CD4-positive, alpha-beta memory T cell (primary cell): ENCODE measurements at places on chromosomes 2 and 18.

DNA sequence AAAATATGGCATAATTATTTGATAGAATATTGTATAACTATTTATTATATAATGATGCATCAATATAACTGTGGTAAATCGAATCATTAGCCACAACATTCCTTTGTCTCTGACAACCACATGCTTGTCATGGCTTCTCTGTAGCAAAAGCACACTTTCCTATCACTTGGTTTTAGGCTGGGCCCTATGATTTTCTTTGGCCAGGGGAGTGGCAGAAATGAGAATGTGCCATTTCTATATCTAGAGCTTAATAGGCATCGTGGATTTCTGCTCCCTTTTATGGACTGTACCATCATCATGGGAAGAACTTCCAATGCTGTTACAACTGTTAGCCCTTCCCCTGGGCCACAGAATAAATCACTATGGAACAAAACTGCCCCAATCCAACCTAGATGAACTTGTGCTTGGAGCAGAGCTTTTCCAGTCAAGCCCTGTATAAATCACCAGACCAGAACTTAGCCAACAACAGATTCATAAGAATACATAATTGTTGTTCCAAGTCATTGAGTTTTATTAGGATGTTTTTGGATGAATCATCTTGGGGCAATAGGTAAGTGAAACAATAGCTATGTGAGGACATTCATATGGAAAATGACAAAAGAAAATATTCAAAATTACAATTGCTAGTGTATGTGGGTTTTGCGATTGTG is 715.8 kb downstream of the ERBB4 start:
- DNase-seq, result no peak

DNA sequence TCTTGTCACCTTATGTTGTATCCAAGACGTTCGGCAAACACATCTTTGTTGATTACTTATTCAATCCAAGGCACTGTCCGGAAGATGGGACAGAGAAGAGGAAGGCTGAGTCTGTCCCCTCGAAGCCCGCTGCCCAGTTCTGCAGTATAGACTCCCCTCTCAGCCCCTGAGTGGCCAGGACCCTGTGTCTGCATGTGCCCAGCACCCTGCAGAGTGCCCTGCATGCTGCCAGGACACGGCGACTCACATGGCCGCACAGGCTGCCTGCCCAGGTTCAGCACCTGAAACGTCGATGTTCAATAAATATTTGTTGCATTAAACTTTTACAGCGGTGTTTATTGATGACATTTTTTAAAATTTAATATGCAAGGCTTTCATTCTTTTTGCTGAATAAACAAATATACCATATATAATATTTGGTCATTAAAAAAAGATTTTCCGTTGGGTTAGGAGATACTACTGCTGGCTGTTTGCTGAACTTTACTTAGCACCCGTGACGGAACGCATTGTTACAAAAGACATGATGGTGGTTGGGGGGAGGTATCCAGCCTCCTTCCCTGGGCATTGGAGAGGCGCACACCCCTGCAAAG is 146.5 kb downstream of the PTGR3 start:
- no peak for DNase-seq

GRCh38 chr2:220219371-220219770 is 591.9 kb downstream of the SLC4A3 start:
- no peak for DNase-seq

DNA sequence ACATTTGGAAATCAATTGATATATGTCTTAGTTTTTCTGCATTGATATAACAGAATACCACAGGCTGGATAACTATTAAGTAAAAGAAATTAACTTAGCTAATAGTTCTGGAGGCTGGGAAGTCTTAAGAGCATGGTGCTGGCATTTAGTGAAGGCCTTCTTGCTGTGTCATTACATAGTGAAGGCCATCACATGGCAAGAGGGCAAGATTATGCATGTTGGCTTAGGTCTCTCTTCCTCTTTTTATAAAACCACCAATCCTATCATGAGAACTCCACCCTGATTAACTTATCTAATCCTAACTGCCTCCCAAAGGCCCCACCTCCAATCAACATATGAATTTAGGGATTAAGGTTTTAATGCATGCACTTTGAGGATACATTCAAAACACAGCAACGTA is 225.5 kb upstream of the VRK2 start:
- no peak for DNase-seq

DNA sequence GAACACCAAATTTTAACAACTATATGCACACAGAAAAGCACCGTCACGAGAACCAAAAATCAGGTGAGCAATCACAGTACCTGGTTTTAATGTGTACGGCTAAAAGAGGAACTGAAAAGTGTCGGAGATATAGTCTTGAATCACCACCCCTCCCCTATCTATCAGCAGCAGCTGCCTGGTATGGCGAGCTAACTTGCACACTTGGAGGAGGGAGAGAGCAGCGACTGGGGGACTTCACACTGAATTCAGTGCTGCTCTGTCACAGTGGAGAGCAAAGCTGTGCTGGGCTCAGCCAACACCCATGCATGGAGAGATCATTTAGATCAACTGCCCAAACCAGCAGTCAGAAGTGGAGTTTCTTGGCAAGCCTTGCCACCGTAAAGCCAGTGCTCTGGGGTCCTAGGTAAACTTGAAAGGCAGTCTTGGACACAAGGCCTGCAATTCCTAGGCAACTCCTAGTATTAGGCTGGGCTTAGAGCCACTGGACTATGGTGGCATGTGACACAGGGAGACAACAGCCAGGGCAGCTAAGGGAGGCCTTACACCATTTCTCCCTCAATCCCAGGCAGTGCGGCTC is 89.2 kb upstream of the CD226 start:
- DNase-seq, result no peak

GRCh38 chr2:180647621-180648020 is 332.8 kb upstream of the UBE2E3 start:
- DNase-seq, result no peak

GRCh38 chr2:149170156-149170555 is 131.7 kb downstream of the LYPD6B start:
- DNase-seq, result no peak

DNA sequence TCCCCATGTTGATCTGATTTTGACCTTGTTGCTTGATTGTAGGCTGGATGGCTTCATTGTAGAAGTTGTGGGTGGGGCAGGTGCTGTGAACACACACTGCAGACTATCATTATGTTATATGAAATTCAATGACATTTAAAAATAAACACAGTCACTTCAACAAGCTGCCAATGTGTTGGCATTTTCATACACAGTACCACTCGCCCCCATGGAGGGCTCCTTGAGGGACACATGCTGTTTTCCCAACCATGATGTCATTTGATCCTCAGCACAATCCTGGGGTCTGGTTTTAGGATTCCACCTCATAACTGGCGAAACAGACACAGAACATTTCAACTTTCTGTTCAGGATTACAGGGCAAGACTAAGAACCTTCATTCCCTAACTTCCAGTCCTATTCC is 86.9 kb downstream of the ZCCHC2 start:
- no peak for DNase-seq

DNA sequence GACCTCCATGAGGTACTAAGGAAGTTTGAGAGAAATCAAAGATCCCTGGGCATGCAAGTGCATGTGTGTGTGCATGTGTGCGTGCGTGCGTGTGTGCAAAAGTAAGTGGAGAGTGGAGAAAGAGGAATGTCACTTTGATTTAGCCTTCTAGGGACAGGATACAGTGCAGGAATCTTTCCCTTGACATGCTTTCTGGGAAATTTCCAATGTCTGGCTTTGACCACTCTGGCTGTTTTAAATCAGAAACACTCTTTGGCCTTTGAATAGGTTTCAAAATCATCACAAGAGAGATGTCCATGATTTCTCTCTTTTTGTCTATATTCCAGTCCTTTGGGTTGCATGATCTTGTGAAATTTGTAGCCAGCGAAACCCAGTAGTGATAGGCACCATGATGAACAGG is 162.0 kb downstream of the ALK start:
- DNase-seq, result no peak

DNA sequence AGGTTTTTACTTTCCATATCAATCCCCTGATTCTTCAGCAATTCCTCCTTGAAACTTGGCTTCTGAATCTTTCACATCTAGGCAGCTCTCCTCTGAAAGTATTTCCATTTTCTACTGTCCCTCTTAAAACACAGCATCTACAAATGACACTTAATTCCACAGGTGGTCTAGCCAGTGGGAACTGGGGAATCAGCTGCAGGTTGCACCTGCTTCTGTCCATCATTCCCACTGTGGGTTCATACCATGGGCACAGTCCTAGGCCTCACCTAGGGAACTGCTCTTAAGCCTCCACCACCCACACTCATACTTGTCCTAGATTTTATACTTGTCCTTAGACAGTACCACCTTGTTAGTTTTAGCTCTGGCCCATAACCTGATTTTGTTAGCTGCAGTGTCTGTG is 2.2 kb downstream of the LOXL3 start:
- DNase-seq, result no peak

DNA sequence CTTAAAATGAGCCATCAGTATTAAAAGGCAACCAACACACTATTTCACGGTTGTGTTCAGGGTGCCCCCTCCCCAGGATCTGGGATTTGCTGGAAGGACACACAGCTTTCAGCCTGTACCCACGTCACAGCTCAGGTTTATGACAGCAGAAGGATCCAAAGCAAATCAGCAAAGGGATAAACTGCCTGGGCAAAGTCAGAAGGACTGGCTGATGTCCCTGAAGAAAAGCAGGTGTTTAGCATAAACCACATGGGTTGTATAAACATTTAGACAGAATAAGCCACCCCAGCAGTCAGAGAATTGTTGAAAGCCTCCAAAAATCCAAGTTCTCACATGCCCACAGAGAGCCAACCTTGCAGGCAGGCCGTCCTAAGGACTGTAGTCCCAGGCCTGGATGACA is 63.9 kb downstream of the CD226 start:
- DNase-seq, result no peak

DNA sequence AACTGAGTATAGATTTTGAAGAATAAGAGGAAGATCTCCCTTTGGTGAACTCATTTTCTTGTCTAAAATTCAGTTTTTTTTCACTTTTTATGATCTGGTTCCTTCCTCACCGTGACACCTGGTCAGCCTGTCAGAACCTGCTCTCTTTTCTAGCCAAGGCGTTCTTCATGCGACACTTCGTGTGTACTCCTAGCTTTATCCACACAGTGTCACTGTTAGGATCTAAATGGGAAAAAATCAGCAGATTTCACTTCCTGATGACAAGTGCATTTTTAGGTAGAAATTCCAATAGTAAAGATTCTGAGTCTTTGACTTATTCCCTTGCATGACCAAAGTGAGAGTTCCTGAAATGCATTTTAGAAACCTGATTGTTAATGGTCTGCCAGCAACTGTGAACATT is 89.8 kb downstream of the KLHL14 start:
- no peak for DNase-seq

DNA sequence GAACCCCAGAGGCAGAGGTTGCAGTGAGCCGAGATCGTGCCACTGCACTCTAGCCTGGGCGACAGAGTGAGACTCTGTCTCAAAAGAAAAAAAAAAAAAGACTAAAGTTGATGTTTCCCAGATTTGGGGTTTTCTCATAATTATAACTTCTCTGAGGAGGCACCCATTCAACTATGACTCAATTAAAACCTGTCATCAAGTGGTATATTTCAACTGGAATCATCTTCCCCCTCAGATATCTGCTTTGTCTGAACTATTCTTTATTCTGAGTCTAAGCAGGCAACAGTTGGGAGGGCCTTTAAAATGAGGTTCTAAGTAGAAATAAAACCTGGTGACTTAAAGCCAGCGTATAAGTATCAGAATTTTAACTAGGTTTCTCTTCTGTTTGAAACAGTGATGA is 88.5 kb downstream of the PTRHD1 start:
- no peak for DNase-seq

GRCh38 chr18:6885992-6886796 is 156.7 kb downstream of the ARHGAP28 start:
- no peak for DNase-seq

- DNase-seq, result no peak
Observed at GRCh38 chr2:71713581-71714580, 260.5 kb downstream of the DYSF start.

- DNase-seq, result no peak
Observed at GRCh38 chr18:997499-997898, 92.8 kb downstream of the ADCYAP1 start.

DNA sequence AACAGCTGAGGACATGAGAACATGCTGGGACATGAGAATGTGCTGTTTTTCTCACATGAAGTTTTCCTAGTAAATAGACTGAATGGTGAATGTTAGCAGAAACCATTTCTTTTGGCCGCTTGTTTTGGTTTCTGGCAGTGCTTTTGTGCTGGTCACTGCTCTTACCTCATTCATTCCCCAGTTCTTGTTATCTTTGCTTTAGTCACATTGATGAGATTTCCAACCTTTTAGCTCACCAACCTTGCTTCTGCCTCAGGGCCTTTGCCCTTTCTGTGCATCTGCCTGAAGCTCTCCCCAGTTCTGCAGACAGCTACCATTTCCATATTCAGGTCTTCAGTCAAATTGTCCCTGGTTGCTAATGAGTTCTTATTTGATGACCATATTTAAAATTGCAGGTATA is 91.6 kb downstream of the PTPRM start:
- no peak for DNase-seq

GRCh38 chr2:237919593-237919992 is 47.2 kb upstream of the UBE2F start:
- no peak for DNase-seq

GRCh38 chr2:163822033-163822432 is 86.2 kb upstream of the FIGN start:
- no peak for DNase-seq

GRCh38 chr2:46706264-46706983 is 209.2 kb downstream of the MCFD2 start:
- DNase-seq, result no peak

GRCh38 chr2:68565273-68565672 is 78.1 kb upstream of the PROKR1 start:
- DNase-seq, result no peak

DNA sequence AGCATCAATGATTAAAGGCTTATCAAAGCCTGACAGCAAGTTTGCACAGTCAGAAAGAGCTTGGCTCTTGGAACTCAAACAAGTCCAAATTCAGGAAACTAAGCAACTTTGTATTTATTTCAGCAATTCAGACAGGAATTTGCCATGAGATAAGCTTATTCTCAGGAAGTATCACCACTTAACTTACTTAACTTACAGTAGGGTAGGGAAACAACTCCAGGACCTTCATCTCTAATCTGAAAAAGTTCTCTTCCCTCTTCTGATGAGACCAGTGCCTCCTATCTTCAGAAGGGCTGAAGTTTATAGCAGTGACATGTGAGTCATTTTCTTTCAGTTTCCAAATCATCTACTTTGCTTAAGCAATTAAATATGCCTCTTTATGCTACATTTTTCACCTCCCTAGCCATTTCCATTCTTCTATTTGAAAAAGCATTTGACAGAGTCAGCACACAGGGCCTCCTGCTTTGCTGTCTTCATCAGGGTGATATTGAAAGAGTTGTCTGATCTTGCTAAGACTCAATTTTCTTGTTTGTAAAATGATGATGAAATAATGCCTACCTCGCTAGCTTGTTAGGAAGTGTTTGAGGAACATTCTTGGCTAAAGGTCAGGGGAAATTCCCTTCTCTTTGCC is 389.5 kb downstream of the RND3 start:
- no peak for DNase-seq

- no peak for DNase-seq
Observed at GRCh38 chr18:41504316-41504715, 450.7 kb upstream of the PIK3C3 start.

DNA sequence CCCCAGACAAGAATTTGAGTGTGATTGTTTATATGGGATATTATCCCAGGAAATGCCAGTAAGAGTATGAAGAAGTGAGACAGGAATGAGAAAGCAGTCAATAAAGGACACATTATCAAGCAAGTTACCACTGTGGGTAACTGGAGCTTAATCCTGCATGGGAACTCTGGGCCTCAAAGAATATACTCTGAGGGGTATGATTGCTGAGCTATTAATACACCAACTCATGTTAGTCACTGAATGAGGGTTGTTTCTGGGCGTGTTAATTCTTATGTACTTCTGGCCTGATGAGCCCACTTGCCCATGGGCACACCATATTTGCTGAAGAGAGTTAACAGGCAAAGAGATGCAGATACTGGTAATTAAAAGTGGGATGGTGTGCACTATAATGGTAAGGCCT is 26.6 kb upstream of the PAIP2B start:
- no peak for DNase-seq
